Uterus (tissue), 4 donors: ENCODE measurements at places on chromosomes 6 and 20.

- H3K27ac ChIP-seq, result no peak overlapping the region
- H3K4me1 ChIP-seq, result no peaks in the 10 kb centered on the region
- no peak for DNase-seq
- no peaks in the 10 kb centered on the region for H3K27me3 ChIP-seq
Measured at GRCh38 chr20:12331236-12331635, 413.5 kb downstream of the BTBD3 start.

DNA sequence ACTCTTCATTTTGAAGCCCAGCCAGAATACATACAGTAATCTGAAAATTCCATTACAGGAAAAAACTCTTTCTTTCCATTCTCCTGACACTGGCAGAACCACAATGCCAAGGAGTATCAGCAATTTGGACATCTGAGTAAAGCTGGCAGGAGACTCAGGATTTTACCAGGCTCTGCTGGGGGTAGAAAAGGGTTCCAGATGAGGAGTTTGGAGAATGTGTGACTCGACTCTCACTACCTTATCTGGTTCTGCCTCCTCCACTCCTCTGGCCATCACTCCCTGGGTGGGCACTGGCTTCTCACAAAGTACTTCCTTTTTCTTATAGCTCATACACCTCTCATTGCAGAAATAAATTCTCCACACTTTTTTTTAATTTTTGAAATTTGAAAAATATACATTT is 10.6 kb upstream of the WFDC8 start:
- no peaks in the 10 kb centered on the region for H3K36me3 ChIP-seq
- H3K27ac ChIP-seq, result no peak overlapping the region
- no peak for DNase-seq
- H3K4me1 ChIP-seq, result no peaks in the 10 kb centered on the region
- H3K4me3 ChIP-seq, result no peak overlapping the region

DNA sequence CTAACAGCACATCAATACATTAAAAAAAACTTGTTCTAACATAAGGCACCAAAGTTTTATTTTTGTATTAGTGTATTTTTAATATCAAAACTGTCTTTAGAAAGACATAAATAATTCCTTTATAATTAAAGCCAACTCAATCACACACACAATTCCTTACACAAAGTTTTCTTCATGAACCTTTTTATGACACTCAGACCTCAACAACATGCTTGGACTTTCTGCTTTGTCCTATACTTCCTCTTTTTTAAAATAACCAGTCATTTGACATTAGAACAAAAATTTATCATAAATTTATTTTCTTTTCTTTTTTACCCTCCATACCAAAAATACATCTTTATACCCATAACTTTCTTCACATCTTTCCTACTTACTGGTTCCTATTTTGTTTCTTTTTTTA is 292.0 kb upstream of the ARID1B start:
- H3K27ac ChIP-seq, result no peak overlapping the region
- H3K4me3 ChIP-seq, result no peak overlapping the region
- no peaks in the 10 kb centered on the region for H3K27me3 ChIP-seq
- no peaks in the 10 kb centered on the region for H3K36me3 ChIP-seq

DNA sequence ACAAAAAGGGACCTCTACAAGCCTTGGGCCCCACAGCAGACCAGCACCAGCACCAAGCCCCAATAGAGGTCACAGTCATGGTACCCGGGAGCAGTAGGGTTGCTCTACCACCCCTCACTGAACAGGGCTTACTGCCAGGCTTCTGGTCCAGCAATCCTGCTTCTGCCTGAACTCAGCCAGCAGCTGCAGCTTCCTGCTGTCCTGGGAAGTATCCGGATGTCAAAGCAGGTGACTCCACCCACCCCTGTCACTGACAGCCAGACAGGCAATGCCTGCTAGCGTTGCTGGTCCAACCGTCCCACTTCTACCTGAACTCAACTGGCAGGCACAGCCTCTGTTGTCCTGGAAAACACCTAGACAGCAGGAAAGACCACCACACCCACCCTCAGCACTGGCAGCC is 47.0 kb upstream of the PCSK2 start:
- H3K4me3 ChIP-seq, result no peak overlapping the region
- no peaks in the 10 kb centered on the region for H3K36me3 ChIP-seq
- no peaks in the 10 kb centered on the region for H3K4me1 ChIP-seq
- H3K27ac ChIP-seq, result no peak overlapping the region
- DNase-seq, result no peak
- no peaks in the 10 kb centered on the region for H3K27me3 ChIP-seq

DNA sequence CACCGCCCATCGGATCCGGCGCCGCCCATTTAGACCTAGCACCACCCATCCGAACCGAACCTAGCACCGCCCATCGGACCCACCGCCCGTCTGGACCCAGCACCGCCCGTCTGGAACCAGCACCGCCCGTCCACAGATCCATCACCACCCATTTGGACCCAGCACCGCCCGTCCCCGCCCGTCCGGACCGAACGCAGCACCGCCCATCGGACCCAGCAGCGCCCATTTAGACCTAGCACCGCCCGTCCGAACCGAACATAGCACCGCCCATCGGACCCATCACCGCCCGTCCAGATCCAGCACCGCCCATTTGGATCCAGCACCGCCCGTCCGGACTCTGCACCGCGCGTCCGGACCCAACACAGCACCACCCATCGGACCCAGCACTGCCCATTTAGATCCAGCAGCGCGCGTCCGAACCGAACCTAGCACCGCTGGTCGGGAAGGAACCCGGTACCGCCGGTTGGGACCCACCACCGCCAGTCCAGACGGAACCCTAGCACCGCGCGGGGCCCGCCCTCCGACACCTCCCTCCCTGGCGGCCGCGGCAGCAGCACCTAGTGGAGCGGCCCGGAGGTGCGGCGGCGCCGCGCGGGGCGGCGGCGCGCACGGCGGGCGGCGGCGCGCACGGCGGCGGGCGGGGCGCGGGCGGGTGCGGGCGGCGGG is 348 bp upstream of the AFDN start:
- no peaks in the 10 kb centered on the region for H3K36me3 ChIP-seq
- no peaks in the 10 kb centered on the region for H3K27me3 ChIP-seq
- peak overlapping the region; percentile 75 for H3K4me3 ChIP-seq
- DNase-seq, result peak; percentile 80
- no peaks in the 10 kb centered on the region for H3K4me1 ChIP-seq
- peak overlapping the region; percentile 82 for H3K27ac ChIP-seq

DNA sequence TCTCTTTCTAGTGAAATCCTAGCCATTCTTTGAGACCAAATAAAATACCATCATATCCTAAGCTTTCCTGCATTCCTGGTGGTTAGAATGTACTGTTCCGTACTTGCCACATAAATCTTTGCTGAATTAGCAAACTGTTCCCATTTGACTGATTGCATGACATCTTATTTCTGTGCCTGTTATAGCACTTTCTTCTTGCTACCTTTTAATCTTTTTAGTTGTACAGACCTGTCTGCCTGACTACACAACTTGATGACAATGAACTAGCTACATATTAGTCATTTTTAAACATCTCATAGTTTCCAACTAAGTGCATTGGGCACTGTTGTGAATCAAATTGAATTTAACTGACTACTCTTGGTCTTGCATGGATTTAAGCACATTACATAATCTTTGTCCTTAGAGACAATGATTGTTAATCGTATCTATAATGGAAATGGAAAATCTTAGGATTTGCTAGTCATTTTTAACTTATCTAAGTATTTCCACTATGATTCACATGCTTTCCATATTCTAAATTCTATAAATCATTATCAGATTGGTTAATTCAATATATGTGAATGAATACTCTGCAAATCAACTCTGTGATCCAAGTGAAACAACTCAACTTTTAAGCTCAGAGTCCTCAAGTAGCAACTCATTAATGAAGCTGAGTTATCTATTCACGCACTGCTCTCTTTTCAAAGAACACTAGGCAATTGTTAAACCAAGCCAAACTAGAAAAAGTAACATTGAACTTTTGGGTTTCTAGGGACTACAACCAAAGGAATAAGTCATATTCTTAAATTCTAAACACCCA is 109.0 kb downstream of the TNFRSF21 start:
- H3K27ac ChIP-seq, result no peak overlapping the region
- no peaks in the 10 kb centered on the region for H3K27me3 ChIP-seq
- DNase-seq, result no peak
- no peak overlapping the region for H3K4me3 ChIP-seq
- no peaks in the 10 kb centered on the region for H3K4me1 ChIP-seq

DNA sequence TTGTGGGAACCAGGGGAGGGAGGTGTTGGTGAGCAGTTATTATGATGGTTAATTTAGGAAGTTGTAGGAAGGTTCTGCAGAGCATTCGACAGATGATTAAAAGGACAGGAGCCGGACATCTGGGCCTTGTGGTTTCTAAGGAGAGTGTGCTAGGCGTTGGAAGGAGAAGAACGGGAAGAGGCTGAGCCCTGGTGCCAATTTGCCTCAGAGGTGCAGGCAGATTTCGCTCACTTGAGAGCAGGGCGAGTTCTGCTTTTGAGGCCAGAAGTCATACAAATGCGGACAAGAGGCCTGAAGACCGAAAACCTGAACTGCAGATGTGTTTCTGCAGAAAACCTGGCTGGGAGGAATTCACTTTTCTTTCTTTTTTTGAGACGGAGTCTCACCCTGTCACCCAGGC is 30.5 kb upstream of the RPS6KA2 start:
- H3K27ac ChIP-seq, result no peak overlapping the region
- peak overlapping the region; percentile 9 for H3K4me3 ChIP-seq
- H3K36me3 ChIP-seq, result no peaks in the 10 kb centered on the region

DNA sequence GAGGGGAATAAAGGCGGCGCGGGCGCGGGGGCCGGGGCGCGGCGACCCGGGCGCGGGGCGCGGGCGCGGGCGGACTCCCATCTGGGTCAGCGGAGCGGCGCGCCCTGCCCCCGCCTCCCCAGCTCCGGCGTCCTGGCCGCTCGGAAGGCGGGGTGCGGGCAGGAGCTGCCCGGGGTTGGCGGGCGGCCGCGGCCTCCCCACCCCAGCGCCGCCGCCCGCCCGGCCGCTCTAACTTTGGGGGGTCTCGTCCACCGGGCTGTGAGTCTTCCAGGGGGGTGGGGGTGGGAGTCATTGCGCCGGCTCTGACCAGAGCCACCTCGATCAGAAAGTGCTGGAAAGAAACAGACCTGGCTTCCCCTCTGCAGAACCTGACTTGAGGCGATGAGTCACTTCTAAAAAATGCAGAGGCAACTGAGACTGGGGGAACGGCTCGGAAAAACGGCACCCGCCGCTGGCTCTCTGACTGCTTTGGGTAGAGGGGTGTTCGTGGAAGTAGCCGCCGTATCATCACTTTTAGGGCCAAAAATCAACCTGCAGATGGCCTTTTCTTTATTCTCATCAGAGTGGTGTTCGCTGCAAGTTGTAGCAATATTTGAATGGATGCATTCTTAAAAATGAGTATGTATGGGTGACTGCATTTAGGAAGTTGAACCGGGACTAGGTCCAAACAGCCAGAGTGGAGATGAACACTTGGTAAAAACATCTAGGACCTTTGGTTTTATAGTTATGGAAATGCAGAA is 667 bp downstream of the CAP2 start:
- H3K27ac ChIP-seq, result peak overlapping the region; percentile 98
- H3K4me1 ChIP-seq, result no peaks in the 10 kb centered on the region
- H3K27me3 ChIP-seq, result no peaks in the 10 kb centered on the region

GRCh38 chr6:134948142-134948541 is 1.8 kb downstream of the ALDH8A1 start:
- H3K4me1 ChIP-seq, result no peaks in the 10 kb centered on the region
- no peaks in the 10 kb centered on the region for H3K27me3 ChIP-seq
- no peak for DNase-seq
- H3K4me3 ChIP-seq, result no peak overlapping the region
- H3K36me3 ChIP-seq, result no peaks in the 10 kb centered on the region

DNA sequence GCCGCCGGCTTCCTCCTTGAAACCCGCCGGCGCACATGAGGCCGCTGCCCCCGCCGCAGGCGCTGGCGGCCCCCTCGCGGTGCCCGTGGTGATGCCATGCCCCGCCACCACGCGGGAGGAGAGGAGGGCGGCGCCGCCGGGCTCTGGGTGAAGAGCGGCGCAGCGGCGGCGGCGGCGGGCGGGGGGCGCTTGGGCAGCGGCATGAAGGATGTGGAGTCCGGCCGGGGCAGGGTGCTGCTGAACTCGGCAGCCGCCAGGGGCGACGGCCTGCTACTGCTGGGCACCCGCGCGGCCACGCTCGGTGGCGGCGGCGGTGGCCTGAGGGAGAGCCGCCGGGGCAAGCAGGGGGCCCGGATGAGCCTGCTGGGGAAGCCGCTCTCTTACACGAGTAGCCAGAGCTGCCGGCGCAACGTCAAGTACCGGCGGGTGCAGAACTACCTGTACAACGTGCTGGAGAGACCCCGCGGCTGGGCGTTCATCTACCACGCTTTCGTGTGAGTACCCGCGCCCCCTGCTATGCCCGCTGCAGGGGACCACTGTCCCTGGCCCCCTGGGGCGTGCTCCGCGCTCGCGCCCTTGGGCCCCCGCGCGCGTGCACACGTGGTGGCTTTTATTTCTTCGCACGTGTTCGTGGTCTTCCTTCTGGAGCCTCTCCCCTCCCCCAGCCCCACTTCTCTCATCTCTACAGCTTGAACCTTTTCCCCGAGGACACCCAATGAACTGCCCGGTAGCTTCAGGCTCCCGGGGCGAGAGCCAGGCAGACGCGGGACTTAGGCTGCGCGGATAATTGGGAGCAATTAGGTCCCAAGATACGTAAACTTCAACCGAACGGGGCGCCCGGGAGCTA is 453 bp downstream of the KCNQ5 start:
- H3K27ac ChIP-seq, result no peak overlapping the region
- H3K4me3 ChIP-seq, result peak overlapping the region; percentile 14
- no peaks in the 10 kb centered on the region for H3K36me3 ChIP-seq
- H3K27me3 ChIP-seq, result peaks cover 18% of the 10 kb centered on the region
- no peaks in the 10 kb centered on the region for H3K4me1 ChIP-seq
- DNase-seq, result no peak

DNA sequence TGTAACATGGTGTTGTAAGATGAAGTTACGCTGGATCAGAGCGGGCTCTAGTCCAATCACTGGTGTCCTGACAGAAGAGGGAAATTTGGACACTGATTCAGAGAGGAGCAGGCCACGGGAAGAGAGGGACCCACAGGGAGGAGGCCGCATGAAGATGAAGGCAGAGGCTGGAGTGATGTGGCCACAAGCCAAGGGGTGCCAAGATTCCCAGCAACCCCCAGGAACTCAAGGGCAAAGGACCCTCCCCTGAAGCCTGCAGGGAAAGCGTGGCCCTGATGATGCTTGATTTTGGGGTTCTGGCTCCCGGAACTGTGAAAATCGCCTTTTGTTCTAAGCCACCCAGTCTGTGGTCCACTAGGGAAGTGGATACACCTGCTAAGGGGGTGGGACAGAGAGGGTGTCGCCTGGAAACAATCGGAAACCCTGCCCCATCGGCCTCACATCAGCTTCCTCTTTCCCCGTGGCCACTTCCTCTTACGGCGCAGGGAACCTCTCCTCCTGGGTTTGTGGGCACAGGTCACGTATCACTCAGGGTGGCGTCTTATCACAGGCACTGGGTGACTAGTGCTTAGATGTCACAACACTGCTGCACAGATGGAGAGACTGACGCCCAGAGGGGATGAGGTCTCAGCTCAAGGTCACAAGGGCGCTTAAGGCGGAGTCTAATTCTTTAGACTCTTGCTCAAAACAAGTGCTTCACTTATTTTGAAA is 58.0 kb downstream of the SULF2 start:
- no peak overlapping the region for H3K27ac ChIP-seq
- DNase-seq, result no peak
- no peaks in the 10 kb centered on the region for H3K36me3 ChIP-seq
- no peaks in the 10 kb centered on the region for H3K4me1 ChIP-seq
- no peaks in the 10 kb centered on the region for H3K27me3 ChIP-seq
- no peak overlapping the region for H3K4me3 ChIP-seq
